ENCODE measurements at places on chromosomes 13 and 19. TPM values are rescaled to one million over a fixed set of nuclear protein-coding genes. Genes with fewer than 3 reads are reported as not detected.
A peak's percentile ranks its signal among the peaks of the same experiment; 100 is the strongest.

The PSG6 gene
- polyA plus RNA-seq: 0.16 TPM

DNA sequence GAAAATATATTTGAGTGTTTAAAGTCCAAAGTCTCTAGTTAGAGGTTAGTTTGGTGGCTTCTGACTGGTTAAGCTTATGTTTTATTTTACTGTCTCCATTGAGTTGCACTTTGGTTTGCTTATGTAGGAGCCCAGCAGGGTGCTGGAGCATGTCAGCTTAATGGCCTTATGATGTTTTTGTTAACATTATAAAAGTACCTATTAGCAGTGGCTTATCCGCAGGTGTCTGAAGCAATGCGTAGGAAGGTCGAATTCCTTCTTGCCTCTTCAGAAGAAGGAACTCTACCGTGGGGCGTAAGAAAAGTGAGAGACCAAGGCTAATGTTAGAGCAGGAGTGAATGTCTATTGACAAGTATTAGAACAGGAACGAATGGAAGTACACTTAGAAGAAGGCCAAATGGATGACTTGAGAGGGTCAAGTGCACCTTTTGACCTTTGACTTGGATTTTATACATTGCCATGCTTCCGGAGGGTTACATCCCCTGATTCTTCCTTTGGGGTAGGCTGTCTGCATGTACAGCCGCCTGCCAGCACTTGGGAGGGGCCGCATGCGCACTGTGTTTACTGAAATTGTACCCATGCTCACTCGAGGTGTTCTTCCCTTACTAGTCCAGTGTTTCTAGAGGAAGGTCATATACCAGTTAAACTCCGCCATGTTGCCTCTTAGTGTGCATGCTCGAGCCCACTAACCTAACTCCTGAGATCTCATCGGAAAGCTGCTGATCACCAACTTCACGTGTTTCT lies 793.9 kb upstream of the PCDH9 start:
- DNase-seq: no peak

The LRRC4B gene
- polyA plus RNA-seq: 8.5 TPM

- no peak for DNase-seq
Observed at GRCh38 chr13:110327051-110327721, 20.1 kb downstream of the COL4A2 start.

GRCh38 chr19:8340341-8341096 lies 2.5 kb downstream of the KANK3 start:
- no peak for DNase-seq

The MIA gene
- polyA plus RNA-seq: 1.6 TPM

The CACNG6 gene
- polyA plus RNA-seq: 27.8 TPM

The NLRP4 gene
- not detected for polyA plus RNA-seq

GRCh38 chr13:98014766-98015165 lies 61.3 kb downstream of the IPO5 start:
- no peak for DNase-seq

DNA sequence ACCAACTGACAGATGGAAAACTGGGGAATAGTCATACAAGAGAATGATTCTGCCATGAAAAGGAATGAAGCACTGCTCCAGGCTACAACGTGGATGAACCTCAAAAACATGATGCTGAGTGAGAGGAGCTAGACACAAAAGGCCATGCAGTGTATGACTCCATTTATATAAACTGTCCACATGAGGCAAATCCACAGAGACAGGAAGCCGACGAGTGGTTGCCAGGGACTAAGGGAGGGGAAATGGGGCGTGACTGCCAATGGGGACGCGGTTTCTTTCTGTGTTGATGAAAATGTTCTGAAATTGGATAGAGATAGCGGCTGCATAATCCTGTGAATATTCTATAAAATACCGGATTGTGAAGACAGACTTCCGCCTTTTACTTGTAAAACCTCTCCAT lies 10.2 kb downstream of the SMIM7 start:
- no peak for DNase-seq

The B3GNT8 gene
- 1.8 TPM for polyA plus RNA-seq

The ZNF230 gene
- polyA plus RNA-seq: 2.9 TPM

GRCh38 chr13:39102981-39103490 lies 64.8 kb downstream of the NHLRC3 start:
- no peak for DNase-seq

DNA sequence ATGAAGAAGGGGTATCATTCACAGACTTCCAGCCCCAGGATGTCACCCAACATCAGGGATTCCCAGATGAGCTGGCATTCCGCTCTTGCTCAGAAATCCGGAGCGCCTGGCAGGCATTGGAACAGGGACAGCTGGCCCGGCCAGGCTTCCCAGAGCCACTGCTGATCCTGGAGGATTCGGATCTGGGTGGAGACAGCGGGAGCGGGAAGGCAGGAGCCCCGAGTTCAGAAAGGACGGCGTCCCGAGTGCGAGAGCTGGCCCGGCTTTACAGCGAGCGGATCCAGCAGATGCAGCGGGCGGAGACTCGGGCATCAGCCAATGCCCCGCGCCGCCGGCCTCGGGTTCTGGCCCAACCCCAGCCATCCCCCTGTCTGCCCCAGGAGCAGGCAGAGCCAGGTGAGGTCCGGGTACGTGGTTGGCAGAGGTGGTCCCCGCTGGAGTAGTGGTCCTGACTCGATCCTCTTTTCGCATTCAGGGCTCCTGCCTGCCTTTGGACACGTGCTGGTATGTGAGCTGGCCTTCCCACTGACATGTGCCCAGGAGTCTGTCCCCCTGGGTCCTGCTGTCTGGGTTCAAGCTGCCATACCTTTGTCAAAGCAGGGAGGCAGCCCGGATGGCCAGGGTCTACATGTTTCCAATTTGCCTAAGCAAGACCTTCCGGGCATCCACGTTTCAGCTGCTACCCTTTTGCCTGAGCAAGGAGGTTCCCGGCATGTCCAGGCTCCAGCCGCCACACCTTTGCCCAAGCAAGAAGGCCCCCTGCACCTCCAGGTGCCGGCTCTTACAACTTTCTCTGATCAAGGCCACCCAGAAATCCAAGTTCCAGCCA lies 11.0 kb downstream of the PLEKHG2 start:
- no peak for DNase-seq

- no peak for DNase-seq
Observed at GRCh38 chr19:38846097-38846496, 3.7 kb downstream of the HNRNPL start.

GRCh38 chr19:51365211-51365964 lies 800 bp downstream of the ETFB start:
- no peak for DNase-seq

GRCh38 chr13:95756072-95756471 lies 79.1 kb downstream of the DNAJC3 start:
- DNase-seq: no peak

DNA sequence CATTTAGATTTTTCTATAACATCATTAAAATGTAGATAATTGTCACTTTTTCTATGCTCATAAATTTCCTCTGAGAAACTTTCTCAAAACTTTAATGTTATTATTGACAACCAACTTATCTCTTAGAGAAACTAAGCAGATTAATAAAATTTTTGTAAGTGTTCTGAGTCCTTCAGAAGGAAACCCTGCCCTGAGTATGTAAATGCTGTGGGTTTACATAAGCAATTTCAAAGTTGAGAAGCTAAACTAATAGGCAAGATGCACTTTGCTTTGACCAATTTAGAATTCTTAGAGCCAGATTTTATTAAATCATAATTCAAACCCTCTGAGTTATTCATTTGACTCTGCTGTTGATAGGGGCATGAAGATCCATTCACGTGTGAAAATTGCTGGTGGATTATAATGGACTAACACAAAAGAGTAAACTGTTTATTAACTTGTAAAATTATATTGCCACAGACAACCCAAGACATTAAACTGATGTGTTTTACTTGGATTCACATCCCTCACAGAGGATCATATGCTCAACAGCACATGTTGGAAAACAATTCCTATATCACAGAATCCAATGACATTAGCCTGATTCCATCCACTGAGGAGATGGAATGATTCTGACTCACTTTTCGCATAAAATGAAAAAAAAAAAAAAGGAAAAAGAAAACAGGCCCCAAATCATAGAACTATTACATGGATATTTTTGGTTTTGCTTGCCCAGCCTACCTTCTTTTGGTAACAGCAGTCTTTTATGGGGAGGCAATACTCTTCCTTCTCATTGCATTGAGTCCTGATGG lies 453.7 kb upstream of the HTR2A start:
- DNase-seq: no peak

DNA sequence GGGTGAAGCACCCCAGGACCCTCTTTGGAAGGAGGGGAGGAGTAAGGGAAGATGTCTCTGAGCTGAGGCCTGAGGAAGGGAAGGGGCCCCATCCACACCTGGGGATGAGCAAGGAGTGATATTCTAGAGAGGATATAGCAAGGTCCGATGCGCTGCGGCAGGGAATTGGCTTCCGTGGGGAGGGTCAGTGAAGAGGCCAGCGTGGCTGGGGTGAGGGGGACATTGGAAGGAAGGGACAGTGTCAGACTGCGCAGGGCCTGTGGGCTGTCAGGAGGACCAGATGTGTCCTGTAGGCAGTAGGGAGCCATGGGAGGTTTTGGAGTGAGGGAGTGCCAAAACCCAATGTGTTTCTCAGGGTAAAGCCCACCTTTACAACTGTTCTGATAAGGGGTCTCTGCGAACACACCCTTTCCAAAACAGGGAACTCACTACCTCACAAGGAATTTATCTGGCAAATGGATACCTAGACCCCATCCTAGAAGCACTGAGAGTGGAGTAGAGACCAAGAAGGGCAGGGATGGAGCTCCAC lies 3.7 kb downstream of the LMTK3 start:
- DNase-seq: no peak

- no peak for DNase-seq
Observed at GRCh38 chr13:39226359-39226758, 188.1 kb downstream of the NHLRC3 start.

- DNase-seq: no peak
Observed at GRCh38 chr13:105471673-105472072, 1063.8 kb downstream of the EFNB2 start.

- no peak for DNase-seq
Observed at GRCh38 chr19:1062387-1063029, 4.5 kb upstream of the ARHGAP45 start.

- no peak for DNase-seq
Observed at GRCh38 chr19:31553846-31554215, 204.6 kb upstream of the TSHZ3 start.

The RFPL4A gene
- polyA plus RNA-seq: 2.0 TPM

- peak; percentile 82 for DNase-seq
Observed at GRCh38 chr19:11339254-11340098, at the start of gene RAB3D. Gene RAB3D, minus strand, starts transcription at chr19:11339657. Its CDS starts 2,258 bp downstream, at chr19:11337399.

GRCh38 chr19:38642176-38642575 lies 5.3 kb upstream of the ACTN4 start:
- DNase-seq: no peak

The STRN4 gene
- 46.7 TPM for polyA plus RNA-seq

GRCh38 chr13:32262165-32262564 lies 53.0 kb downstream of the ZAR1L start:
- no peak for DNase-seq

DNA sequence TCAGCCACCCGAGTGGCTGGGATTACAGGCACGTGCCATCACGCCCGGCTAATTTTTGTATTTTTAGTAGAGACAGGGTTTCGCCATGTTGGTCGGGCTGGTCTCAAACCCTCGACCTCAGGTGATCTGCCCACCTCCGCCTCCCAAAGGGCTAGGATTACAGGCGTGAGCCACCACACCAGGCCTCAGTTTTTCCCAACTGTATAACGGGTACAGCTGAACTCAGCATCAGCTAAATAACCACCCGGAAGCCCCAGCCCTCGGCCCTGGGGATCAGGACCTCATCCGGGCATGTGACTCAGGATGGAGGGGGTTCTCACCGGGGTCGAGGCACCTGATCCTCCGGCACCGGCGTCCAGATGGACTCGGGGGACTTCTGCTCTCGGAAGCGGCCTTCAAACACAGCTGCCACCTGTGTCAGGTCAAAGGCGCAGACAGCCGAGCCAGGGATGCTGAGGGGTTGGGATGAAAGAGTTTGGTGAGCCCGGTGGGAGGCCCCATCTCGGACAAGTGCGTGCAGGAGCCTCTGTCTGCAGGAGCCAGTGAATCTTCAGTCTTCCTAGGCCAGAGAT lies 8.9 kb downstream of the SEMA6B start:
- no peak for DNase-seq

- DNase-seq: no peak
Observed at GRCh38 chr13:43272851-43273250, 249.5 kb downstream of the DNAJC15 start.

- DNase-seq: no peak
Observed at GRCh38 chr19:56263319-56263718, 9.2 kb upstream of the EDDM13 start.

The ZNF283 gene
- 9.7 TPM for polyA plus RNA-seq

DNA sequence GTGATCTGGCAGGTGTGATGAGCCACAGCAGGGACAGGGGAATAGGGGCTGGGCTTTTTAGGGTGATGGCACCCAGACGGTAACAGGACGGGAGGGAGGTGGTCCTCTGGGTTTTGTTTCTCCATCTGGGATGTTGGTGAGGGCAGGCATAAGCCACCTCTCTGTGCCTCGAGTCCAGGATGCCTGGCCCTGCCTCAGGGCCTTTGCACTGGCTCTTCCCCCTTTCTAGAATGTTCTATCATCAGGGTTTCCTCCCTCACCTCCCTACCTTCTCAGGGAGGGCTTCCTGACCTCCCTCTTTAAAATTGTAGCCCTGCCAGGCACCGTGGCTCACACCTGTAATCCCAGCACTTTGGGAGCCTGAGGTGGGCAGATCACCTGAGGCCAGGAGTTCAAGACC lies 6.6 kb downstream of the CERS4 start:
- DNase-seq: no peak

DNA sequence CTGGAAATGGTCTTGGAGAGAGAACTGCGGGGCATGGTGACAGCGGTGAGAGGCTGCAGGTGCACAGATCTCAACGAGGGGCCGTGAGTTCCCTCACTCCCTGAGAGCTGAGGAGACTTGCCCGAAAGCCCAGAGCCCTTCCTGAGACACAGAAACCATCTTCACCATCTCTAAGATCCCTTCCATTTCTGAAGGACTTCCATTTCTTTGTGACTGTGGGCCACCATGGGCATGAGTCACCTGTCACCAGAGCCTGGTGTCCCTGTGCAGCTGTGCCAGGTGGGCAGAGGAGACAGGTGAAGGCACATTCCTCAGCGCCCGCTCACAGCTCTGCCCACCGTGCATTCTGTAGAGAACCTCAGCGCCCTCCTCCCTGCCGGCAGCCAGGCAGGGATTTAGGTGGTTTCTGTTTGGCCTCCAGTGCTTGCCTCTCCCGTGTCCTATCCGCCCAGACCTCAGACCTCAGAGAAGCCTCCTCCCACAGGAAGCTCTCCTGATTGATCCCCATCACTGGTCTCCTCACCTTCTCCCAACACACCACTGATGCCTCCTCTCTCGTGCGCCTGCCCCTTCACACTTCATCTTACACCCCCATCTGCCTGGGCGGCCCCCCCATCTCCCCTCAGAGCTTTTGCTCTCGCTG lies 24.2 kb downstream of the SH3GL1 start:
- no peak for DNase-seq

The RETN gene
- 3.0 TPM for polyA plus RNA-seq

The PDX1 gene
- polyA plus RNA-seq: not detected
